CD4-positive, CD25-positive, alpha-beta regulatory T cell (primary cell): ENCODE measurements at places on chromosomes 5 and 9.

DNA sequence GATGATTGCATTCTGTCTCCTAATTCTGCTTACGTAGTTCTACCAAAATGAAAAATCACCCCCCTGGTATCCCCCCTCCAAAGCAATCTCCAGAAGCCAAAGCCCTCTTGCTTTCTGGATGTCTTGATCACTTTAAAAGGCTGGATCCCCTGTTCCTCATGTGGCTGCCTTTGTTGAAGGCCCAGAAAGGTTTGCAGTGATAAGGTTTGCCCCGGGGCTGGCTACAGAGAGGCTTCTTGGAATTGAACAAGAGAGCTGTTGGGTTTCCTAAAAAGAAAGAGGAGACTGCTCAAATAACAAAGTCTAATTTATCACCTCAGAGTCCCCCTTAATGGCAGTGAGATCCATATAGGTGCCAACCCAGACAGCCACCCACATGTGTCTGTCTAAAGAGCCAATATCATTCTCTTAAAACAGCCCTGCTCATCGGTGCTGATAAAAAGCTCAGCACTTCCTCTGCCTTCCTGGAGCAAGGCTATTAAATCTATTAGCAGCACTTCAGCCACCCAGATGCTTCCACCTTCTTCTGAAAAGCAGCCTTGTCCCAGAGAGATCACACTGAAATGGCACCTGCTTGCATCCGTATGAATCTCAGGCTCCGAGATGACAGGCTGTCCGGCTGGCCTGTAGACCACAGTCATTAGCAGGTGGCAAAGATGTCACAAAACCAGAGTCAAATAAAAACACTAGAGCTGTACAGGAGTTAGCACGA lies 70.9 kb downstream of the TEX10 start:
- no peak for DNase-seq

- no peak for DNase-seq
Measured at GRCh38 chr9:107782789-107783188, 293.2 kb upstream of the KLF4 start.

GRCh38 chr9:90799271-90799852 lies 2.3 kb upstream of the SYK start:
- DNase-seq, result no peak

- DNase-seq, result no peak
Measured at GRCh38 chr5:85170183-85170582, 785.5 kb upstream of the EDIL3 start.

- no peak for DNase-seq
Measured at GRCh38 chr5:158820891-158821290, 278.8 kb downstream of the EBF1 start.

- no peak for DNase-seq
Measured at GRCh38 chr5:57258052-57258451, 84.2 kb downstream of the GPBP1 start.

- DNase-seq, result no peak
Measured at GRCh38 chr9:15349892-15350761, 43.1 kb upstream of the TTC39B start.

DNA sequence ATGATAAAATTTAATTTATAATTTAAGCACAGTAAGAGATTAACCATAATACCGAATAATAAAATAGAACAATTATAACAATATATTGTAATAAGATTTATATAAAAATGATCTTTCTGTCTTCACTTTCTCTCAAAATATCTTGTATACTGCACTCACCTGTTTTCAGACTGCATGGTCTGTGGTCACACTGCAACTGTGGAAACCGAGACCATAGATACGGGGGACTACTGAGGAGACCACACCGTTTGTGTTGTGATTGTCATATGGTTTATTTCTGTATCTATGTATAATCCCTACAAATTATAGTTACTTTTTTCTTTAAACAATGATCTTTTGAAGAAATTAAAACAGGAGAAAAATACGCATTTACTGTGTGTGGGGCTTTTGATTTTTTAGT lies 78.8 kb upstream of the TNFAIP8 start:
- no peak for DNase-seq

- DNase-seq, result no peak
Measured at GRCh38 chr5:171549274-171549673, 129.8 kb downstream of the FGF18 start.

- peak; percentile 90 for DNase-seq
Measured at GRCh38 chr5:134004626-134005416, at the start of gene VDAC1. Gene VDAC1 (minus strand): TSS chr5:134004975. CDS start chr5:133993012, 11,963 bp downstream.

- DNase-seq, result no peak
Measured at GRCh38 chr5:173853370-173854131, 34.6 kb upstream of the CPEB4 start.

- DNase-seq, result no peak
Measured at GRCh38 chr5:10745133-10745532, 15.9 kb downstream of the DAP start.

DNA sequence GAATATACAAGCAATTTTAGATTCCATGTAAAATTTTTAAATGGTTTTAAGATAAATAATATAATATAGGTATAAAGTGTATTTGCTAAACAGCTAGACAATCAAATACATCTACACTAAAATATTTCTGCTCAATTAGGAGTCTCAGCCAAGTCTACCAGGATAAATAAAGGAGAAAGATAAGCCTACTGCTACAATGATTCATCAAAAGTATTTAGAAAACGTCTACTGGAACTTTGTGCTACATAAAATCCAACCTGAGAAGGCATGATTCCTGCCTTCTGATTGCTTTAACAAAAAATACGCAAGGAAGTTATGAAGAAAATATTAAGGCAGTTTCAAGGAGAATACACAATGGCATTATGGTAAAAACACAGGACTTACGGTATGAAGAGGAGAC lies 570.6 kb downstream of the EFNA5 start:
- DNase-seq, result no peak

DNA sequence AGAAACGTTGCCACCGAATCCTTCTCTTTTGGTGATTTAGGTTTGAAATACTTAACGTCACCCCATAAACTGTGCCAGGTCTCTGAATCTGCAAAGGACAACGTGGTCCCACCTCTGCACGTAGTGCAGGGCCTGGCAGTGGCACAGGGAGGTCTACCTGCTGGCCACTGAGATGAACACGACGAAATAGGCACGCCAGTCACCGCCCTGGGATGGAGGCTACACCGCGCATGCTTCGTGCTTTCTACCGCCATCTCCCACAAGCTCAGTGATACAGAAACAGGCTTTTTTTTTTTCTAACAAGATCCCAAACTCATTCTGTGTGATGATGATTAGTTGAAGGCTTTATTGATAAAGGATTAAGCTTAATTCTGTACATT lies 140.0 kb upstream of the RAPGEF1 start:
- no peak for DNase-seq

GRCh38 chr5:158464383-158464782 lies 605.4 kb upstream of the CLINT1 start:
- no peak for DNase-seq

DNA sequence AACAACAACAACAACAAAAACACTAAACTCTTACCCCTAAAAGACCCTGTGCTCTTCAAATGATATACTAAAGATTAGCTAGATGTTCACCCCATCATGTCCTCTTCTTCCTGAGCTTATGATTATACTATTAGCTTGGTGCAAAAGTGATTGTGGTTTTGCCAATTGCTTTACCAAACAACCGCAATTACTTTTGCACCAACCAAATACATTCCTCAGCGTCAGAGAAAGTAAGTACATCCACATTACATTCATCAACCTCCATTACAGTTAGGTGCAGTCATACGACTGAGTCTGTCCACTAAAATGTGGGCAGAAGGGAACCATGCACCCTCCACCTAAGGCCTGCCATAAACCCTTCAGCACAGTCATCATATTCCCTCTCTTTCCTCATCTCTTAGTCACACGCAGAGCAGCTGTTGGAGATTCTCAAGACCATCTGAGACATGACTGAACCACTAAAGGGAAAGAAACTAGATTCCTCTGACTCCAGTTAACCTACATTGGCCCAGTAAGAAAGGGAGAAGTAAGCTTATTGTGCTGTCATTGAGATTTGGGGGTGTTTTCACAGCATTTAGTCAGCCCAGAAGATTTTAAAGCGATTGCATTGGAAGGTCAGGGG lies 181.6 kb upstream of the TLE4 start:
- no peak for DNase-seq

DNA sequence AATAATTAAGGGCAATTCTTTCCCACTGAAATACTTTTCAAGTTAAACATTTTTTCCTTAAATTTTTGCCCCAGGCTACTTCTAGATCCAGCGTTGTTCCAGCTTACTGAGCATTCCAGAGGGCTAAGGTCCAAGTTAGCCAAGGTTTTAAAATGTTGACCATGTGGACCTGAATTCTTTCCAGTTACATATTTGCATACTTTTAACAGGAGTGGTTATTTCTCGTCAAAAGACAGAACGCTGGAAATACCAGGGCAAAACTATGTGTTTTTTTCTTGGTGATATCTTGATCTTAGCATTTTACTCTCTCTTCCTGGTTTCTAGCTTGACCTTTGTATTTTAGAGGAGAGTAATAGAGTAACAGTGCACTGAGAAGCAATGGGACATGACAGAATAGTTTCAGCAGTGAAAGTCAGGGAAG lies 32.8 kb downstream of the TMC1 start:
- DNase-seq, result no peak

DNA sequence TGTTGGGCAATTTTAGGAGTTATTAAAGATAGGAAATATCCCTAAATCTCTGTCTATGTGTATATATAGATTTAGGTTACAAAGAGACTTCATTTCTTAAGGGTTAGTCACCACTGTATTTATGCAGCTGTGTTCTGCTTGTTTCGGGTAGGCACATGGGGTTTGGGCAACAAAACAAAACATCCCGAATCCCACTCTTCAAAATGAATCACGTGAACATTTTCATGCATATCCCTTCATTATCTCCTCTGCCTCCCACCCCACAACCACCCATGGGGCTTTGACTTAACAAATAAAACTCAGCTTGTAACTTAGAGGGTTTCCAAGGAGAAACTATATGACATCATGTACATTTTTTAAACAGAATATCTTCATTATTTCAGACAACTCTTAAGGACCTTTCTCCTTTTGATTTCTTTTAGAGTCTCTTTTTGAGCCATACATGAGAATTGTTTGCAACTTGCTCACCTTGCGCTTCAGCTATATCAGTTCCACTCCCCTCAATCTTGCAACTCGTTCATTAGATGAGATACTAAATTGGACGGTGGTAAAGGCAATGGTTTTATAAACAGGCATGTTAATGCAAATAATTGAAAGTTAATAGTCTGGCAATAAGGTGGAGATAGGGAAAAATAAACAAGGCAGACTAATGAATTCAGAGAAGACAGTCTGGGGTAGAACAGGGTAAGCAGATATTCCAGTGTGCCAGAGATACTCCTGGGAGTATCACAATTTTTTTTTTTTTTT lies 136.7 kb downstream of the CD180 start:
- DNase-seq, result no peak

- no peak for DNase-seq
Measured at GRCh38 chr9:101022704-101023103, 5.8 kb upstream of the PLPPR1 start.

DNA sequence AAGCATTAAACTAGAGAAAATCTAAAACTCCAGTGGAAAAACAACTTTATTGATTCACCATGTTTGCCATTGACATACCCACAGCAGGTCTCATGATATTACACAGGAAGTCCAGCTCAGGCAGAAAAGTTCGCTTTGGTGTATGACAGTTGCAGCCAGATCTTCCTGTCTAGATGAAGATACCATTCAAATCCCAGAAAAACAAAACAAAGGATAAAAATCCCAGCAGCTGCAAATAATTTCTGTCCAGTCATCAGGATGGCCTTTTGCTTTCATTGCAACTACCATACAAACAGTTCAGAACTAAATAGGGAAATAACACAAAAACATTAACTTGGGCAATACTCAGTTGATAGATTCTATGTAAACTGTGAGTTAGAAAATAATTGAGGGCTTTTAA lies 136.0 kb upstream of the NREP start:
- DNase-seq, result no peak

DNA sequence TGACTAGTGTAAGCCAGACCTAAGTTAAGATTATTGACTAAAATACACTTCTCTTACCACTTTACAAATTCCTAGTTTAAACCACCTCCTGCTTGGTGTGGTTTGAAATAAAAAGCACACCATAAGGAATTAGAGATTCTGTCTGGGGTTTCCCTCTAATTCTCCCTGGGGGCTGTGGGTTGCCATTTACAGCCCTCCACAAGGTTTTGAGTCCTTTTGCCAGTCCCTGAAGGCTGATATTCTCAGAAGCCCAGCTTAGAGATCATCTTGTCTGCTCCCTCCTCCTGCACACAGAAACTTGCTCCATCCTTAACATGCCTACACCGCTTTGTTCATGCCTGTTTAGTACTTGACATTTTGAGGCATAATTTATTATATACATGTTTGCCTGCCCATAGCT lies 7.2 kb upstream of the LMNB1 start:
- no peak for DNase-seq

- DNase-seq, result no peak
Measured at GRCh38 chr5:73918791-73919221, 292.8 kb downstream of the ARHGEF28 start.

DNA sequence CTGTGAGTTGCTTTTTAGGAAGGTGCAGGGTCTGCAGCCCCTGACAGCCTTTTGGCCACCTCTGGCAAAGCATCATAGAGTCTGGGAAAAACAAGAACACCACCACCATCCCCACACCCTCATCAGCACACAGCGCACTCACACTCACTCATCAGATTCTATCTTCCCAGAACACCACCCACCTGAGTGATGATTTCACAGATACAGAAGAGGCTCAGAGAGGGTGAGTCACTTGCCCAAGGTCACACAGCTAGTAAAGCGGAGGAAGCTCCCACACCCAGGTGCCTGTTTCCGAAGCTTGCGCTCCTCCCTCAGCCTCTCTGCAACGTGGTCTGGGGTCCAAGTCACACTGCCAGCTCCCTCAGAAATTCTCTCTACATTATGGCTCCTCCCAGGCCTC lies 41.8 kb upstream of the HRH2 start:
- DNase-seq, result no peak

DNA sequence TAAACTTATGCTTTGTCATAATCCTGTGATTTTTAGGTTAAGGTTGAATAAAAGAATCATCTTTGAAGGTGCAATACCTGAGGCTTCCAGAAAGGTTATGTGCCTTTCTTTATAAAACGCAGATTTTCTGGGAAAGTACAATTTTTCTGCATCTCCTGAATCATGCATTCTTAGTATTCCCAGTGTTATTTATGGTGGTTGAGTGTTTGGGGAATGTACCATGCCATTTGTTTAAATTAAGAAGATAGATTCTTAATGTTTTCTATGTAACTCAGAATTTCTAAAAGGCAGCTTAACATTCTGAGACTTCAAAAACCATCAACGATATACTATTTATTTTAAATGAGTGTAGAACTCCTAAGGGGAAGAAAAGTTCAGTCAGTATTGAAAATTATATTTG lies 108.1 kb upstream of the FBN2 start:
- no peak for DNase-seq

- DNase-seq, result no peak
Measured at GRCh38 chr5:126938466-126938865, 91.9 kb downstream of the MARCHF3 start.

GRCh38 chr5:142156839-142157463 lies 48.4 kb downstream of the NDFIP1 start:
- DNase-seq, result no peak

DNA sequence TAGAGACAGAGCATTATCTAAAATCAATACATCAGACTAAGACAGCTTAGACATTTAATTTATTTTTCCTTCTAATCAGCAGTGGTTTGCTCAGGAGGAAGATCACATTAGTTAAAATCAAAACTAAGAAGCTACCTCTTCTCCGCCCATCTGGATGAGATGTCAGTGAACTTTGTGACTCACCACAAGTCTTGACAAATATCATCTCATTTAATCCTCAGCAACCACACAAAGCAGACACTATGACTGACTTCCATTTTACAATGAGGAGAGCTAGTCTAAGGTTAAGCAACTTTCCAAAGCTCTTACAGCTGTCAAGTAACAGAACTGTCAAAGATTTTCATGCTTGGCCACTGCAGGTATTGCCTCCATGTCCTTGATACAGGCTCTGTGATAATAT lies 289.5 kb downstream of the DEPDC1B start:
- no peak for DNase-seq
